ENCODE measurements at places on chromosomes 4 and X. TPM values are rescaled to one million over a fixed set of nuclear protein-coding genes. Genes with fewer than 3 reads are reported as not detected.
A peak's percentile ranks its signal among the peaks of the same experiment; 100 is the strongest.

The DAPP1 gene
- 0.73 TPM for total RNA-seq

The LDB2 gene
- 34.3 TPM for total RNA-seq

The BTK gene
- total RNA-seq: 5.4 TPM

The FAM114A1 gene
- 25.3 TPM for total RNA-seq

The FAM53A gene
- 0.49 TPM for total RNA-seq

GRCh38 chr4:67087897-67088296 is 457.4 kb downstream of the CENPC start:
- DNase-seq: no peak

DNA sequence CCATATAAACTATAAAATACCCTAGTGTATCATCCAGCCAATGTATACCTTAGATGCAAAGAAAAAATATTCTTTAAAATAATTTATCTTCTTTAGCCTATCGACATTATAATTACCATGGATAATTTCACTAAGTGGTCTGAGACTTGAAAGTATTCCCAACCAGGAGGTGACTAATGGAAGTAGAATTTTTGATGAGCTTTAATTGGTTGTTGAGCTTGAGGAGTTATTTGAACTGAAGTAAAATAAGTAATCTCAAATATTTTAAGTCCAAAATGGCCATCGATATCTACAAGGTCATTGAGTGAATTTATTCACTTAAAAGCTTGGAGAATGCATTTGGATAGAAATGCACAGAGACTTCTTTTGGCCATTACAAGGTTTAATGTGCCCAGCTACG is 436.2 kb downstream of the TLL1 start:
- DNase-seq: no peak

DNA sequence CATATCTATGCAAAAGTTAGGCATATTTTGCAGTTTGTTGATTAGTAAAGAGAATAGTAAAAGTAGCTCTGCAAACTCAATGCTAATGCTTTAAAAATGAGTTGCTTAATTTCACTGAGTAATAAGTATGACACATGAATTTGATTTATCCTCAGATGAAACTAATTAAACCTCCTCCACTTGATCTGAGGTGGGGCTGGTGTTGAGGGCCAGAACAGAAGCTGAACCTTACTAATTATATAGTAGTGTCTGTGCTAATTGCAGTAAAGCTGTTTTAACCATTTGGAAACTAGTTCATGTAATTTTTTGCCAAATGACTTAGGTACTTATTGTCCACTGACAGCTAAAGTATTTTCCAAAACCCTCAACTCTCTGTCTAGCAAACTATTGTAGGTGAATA is 7.7 kb upstream of the PGAM4 start:
- DNase-seq: no peak

GRCh38 chr4:162874748-162875147 is 291.9 kb downstream of the NAF1 start:
- DNase-seq: no peak

GRCh38 chr4:59698041-59698440 is 1502.1 kb upstream of the ADGRL3 start:
- no peak for DNase-seq

DNA sequence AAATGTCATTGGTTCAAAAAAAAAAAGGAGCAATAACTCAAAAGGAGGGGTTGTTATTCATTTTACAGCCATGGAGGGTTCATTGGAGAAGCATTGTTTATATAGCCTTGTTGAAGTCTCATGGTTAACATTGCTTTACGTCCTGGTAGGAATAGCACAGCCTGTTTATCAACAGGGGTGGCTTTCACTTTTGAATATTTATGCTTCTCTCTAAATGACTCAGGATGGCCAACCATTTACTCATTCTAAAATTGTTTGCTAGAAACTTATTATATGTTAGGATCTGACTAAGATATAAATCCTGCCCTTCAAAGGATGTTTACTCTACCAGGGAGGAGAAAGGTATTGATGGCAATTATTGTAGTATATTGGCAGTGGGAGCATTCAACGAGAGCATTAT is 534.1 kb upstream of the GALNTL6 start:
- no peak for DNase-seq

DNA sequence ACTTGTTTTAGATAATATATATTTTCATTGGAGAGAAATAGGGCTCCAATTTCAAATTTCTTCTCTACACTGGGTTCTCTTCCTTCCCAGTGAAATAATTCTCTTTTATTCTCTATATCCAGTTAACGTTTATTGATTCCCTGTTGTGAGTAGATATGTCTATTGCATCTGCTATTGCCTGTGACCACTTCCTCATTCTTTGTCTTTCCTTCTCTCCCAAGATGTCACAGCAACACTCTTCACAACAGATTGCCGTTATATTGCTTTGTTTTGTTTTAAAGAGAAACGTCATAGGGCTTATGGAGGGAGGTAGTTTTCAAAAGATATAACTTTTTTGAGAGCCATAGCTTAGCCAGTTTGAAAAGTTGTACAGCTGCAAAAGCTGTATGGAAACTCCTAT is 343.8 kb downstream of the ARHGAP24 start:
- DNase-seq: no peak

DNA sequence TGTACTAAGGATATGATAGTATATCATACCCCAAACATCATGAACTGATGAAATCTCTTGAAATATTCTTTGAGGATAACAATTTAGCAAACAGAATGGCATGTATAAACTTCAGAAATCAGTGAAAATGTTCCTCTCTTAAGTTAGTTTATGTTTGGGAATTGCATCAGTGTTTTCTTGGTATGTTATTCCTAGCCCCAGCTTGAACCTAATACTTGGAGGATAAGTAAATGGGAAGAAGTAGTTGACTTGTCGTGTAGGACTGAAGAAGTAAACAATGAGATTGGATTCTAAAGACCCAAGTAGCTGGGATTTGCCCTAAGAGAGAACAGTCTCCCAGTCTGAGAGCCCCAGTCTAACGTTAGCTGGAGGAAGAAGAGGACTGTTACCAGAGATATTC is 355.7 kb downstream of the GALNTL6 start:
- DNase-seq: no peak

- DNase-seq: no peak
Observed at GRCh38 chr4:15333692-15334633, 93.9 kb upstream of the C1QTNF7 start.

- DNase-seq: no peak
Observed at GRCh38 chrX:137747244-137748043, 181.5 kb downstream of the ZIC3 start.

- DNase-seq: no peak
Observed at GRCh38 chr4:67051000-67051789, 494.1 kb downstream of the CENPC start.

- DNase-seq: no peak
Observed at GRCh38 chr4:145196747-145197146, 16.4 kb upstream of the OTUD4 start.

DNA sequence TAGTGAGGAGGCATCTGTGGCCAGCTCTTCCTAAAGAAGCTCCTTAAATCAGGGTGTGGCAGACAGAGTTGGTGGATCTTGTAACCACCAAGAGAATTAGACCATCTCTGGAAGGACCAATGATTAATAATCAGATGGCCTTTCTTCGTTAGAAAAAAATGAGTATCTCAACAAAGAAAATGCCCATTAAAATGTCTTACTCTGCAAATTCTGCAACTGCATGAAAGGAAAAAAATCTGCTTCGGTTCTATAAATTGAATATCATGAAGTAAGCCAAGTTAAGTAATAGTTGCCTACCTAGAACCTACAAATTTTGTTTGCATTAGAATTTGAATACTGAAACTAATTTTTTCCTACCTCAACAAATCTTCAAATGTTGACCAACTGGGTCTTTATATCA is 4.2 kb upstream of the DCLK2 start:
- DNase-seq: no peak

DNA sequence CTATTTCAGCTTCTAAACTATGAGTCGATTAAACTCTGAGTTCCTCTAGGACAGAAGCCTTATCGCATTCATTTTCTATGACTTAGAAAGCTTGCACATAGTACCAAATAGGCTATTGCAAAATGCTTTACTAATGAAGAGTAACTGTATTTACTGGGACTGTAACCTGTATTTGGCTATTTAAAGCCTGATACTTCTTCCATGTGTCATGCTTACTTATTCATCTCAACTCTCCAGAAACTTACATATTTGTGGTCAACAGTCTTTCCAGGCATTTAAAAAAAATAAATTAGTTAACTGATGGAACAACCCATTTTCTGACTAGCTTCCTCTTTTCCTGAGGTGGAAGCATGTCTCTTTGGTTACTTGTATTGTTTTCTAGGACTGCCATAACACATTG is 467.9 kb downstream of the PCDH11X start:
- DNase-seq: no peak

- no peak for DNase-seq
Observed at GRCh38 chr4:7240306-7240705, 48.0 kb downstream of the SORCS2 start.

DNA sequence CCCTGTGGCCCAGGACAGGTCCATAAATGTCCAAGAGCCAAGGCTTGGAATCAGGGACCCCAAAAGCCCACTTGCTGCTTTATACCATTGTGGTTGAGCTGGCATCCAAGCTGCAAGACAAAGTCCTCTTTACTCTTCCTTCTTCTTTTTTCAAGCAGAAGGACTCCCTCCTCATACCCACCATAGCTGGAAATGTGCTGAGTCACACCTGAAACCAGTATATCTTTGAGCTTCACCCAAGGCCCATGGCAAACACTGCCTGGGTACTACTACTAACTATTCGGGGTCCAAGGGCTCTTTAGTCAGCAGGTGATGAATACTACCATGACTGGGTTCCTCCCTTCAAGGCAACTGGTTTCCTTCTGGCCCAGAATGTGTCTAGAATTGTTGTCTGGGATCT is 37.3 kb upstream of the NMU start:
- no peak for DNase-seq

DNA sequence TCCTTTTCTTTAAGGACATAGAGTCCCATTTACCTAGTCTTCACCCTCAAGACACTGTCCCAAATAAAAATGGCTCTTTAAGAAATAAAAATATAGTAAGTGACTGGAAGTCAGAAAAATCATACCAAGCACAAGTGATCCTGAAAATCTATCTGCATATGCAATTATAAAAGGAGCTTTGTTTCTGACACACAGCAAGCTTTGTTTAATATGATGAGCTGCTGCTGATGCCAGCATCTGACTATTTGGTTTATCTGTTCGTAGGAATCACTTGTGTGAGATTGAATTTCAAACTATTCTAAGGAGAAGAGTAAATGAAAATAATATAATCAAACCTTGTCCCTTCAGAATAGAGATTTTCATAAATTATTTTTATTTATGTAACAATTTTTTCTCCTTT is 332.4 kb downstream of the PCDH7 start:
- no peak for DNase-seq

DNA sequence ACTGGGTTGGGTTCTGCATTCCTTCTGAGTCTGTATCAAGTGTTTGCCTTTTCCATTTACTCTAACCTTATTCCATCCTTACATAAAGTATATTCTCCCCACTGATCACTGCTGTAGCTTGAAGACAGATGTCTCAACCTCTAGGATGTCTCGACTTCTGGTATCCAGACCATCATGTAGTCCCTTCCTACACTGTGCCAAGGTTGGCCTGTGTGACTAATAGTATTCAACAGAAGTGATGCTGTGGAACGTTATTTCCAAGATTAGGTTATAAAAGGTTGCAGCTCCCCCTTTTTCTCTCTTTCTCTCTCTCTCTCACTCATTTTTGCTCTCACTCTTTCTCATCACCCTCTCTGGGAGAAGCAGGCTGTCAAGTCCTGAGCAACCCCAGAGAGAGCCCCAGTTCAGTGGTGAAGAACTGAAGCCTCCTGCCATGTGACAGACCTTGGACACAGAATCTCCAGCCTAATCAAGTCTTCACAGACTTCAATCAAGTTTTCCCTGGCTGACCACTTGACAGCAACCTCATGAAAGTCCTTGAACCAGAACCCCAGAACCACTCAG is 75.4 kb downstream of the PRDM5 start:
- no peak for DNase-seq

- no peak for DNase-seq
Observed at GRCh38 chrX:40205471-40205870, 107.7 kb upstream of the BCOR start.

GRCh38 chr4:6463311-6464289 is 8.8 kb downstream of the PPP2R2C start:
- DNase-seq: no peak

- DNase-seq: peak; percentile 94
Observed at GRCh38 chrX:11111037-11111851, at the start of gene HCCS. HCCS (plus strand) TSS chrX:11111332; CDS start chrX:11112061, 729 bp downstream.

- DNase-seq: no peak
Observed at GRCh38 chr4:139985401-139985800, 168.6 kb downstream of the MAML3 start.

DNA sequence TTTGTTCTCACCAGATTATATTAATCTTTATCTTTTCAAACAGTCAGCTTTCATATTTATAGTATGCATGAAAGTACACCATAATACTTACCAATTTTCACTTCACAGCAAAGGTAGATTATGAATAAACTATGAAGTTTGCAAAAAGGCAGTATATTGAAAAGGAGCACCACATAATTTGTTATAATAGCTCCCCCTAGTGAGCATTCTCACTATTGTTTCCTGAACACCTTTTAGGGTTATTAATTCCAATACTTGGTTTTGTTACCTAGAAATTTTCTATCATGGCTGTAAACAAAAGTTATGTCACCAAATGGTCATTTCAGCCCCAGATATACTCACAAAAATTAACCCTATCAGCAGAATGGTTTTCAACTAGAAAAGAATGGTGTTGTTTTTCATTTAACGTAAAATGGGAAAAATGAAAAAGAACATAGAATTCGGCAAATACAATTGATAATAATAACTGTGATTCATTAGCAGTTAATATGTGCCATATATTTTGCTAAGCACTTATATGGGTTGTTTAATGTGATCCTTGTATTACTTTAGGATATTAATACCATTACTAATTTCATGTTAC is 30.2 kb upstream of the NKX6-1 start:
- DNase-seq: no peak

DNA sequence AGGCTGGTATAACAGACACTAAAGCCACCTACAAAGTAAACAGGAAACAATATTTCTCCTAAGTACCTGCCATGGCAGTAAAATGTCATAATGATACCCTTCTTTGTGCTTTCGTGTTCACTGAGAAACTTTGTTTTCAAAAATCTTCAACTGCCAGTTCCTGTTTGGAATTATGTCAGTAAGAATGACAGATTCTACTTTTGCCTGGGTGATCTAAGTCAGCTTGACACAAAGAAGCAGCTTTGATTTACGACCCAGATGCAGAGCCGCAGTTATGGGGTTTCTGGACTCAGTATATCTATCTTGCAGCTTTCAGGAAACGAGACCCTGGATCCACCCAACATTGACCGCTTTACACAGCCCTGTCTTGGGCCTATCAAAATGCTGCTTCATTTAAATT is 71.2 kb downstream of the SNX25 start:
- no peak for DNase-seq

DNA sequence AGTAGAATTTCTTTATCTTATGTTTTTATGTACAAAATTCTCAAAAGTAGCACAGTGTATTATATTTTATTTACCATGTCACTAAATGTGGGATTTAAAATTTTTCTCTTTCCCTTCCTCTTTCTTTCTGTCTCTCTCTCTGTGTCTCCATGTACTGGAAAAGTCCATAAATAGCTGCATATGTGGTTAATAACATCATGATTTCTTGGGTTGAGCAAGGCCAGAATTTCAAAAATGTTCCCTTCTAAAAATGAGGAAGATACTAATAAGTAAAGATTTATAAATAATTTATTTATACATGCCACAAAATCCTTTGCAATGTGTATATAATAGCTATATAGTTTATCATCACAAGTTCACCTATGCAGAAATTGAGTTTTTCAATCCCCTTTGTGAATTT is 29.1 kb upstream of the DKK2 start:
- no peak for DNase-seq

- DNase-seq: no peak
Observed at GRCh38 chr4:145494666-145495270, 13.1 kb downstream of the SMAD1 start.
